Transverse colon (tissue), 4 donors: ENCODE measurements at places on chromosomes 6 and 20.

DNA sequence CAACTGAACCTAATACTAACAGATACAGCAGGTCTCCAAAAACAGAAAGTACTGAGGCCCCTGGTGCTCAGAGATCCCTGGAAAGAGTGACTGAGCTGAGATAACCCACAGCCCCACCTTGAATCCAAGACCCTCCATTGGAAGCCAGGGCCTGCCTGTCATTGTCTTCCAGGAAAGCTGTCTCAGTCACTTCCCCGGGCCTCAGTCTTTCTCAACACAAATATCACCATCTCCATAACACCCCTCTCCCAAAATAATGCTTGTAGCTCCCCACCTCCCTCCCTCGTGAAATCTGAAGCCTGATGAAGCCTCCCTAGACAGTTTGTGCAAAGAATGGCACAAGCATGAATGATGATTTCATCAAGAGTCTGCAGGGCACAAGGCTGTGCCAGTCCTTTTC lies 138.2 kb upstream of the LRFN2 start:
- H3K4me1 ChIP-seq: no peaks in the 10 kb centered on the region
- no peaks in the 10 kb centered on the region for H3K27me3 ChIP-seq
- no peaks in the 10 kb centered on the region for H3K36me3 ChIP-seq

DNA sequence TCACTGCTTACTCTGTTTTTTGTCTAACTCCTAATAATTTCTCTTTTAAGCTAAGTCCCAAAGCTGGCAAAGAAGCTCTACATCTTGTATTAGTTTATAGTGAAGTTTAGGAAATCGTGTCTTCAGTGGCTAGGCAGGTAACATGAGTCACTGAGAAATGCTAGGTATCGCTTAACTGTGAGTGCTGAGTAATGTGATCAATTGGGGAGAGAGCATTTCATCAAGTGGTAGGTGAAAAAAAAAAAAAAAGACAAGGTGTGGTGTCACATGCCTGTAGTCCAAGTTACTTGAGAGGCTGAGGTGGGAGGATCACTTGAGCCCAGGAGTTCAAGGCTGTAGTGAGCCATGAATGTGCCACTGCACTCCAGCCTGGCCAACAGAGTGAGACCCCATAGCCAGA lies 125.3 kb downstream of the FAM83B start:
- no peaks in the 10 kb centered on the region for H3K36me3 ChIP-seq
- DNase-seq: no peak
- H3K4me3 ChIP-seq: no peak overlapping the region
- H3K27me3 ChIP-seq: no peaks in the 10 kb centered on the region
- no peak overlapping the region for H3K27ac ChIP-seq

DNA sequence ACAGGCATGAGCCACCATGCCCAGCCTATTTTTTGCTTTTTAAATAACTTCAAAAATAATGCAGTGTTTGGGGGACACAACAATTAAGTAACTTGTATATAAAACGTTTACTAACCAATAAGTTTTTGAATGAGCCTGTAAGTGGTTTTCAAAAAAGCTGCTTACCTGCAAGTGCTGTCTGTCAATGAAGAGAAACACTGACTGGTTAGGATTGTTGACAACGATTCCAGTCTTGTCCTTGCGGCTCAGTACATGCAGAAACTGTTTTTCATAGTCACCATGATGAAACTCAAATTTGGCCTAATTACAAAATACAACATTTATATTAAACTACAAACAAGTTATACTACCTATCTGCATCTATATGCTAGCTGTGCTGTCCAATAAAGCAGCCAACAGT lies 10.3 kb downstream of the C6orf62 start:
- peaks cover 25% of the 10 kb centered on the region for H3K4me1 ChIP-seq
- no peaks in the 10 kb centered on the region for H3K36me3 ChIP-seq
- DNase-seq: no peak
- H3K27me3 ChIP-seq: no peaks in the 10 kb centered on the region
- H3K27ac ChIP-seq: no peak overlapping the region

- no peaks in the 10 kb centered on the region for H3K36me3 ChIP-seq
- no peak overlapping the region for H3K4me3 ChIP-seq
- H3K4me1 ChIP-seq: no peaks in the 10 kb centered on the region
These were observed 45.2 kb downstream of the DEFB114 start for GRCh38 chr6:49918787-49919186.
